ENCODE measurements at places on chromosomes 3 and 15.

DNA sequence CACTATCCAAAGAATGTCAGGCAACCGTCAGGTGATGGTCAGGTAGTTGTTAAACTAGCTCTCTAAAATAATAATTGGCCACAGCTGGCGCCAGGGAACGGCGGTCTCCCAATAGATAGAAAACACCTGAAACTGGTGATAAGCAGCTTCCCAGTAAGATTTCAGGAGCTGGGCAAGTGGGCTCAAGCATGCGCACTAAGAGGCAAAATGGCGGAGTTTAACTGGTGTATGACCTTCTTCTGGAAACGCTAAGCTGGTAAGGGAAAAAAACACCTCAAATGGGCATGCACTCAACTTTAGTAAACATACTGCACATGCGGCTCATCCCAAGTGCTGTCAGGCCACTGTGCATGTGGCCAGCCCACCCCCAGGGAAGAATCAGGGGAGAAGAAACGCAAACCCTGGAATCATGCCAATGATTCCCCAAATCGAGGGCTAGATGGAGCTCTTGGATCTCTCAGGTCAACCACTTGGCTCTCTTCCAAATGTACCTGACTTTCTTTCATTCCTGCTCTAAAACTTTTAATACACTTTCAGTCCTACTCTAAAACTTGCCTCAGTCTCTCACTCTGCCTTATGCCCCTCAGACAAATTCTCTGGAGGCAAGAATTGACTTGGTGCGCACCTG, 195.0 kb downstream of the ZNF621 start:
- DNase-seq, result peak; percentile 49

GRCh38 chr3:126156468-126156867, 23.9 kb downstream of the ALDH1L1 start:
- DNase-seq, result peak; percentile 6

DNA sequence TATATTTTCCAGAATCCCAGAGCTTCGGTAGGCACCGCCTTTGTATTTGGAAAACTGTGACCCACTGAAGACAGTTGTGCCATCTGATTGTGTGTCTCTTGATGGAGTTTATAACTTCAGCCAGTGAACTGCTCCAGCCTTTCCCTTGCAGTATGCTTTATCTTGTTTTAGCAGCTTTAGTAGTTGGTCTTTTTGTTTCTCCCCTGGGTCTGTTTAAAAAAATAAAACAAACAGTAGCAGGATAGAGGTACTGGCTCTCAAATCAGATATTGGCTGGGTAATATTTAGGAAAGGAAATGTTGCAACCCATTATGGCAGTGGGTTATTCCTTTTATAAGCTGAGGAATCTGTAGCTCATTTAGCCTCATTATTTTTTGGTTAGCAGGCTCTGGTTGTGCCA, 151.5 kb upstream of the BFSP2 start:
- no peak for DNase-seq

GRCh38 chr3:143203848-143204247, 84.3 kb downstream of the CHST2 start:
- no peak for DNase-seq

- DNase-seq, result no peak
Observed at GRCh38 chr15:39200586-39200985, 380.3 kb upstream of the THBS1 start.

- no peak for DNase-seq
Observed at GRCh38 chr3:175267561-175267960, 408.4 kb downstream of the NAALADL2 start.
